ENCODE measurements at places on chromosomes 2 and 18.

DNA sequence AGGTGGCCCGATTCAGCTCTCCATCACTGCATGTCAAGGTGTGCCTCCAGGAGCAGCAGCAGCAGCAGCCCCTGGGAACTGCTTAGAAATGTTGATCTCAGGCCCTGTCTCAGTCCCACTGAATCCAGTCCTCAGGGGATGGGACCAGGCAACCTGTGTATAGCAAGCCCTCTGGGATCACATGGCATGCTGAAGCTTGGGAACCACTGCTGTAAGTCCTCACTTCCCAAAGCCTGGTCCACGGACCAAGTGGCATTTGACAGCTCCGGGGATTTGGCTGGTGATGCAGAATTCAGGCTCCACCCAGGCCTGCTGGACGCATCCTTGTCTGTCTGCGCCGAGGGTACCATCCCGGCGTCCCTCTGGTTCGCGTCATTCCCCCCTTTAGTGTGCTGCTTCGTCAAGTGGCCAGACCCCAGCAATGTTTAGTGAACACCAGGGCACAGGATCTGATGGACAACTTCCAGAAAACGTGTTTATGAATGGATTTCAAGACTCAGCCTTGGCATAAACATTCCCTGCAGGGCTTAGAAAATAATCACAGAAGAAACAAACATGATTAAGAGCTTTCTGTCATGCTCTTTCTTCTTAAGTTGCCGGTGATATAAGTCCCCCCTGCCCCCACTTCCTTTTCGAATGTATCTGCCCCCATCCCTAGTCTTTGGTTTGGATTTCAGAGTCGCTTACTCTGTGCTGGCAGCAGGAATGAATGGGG, 234.0 kb downstream of the GBX2 start:
- no peak for DNase-seq

DNA sequence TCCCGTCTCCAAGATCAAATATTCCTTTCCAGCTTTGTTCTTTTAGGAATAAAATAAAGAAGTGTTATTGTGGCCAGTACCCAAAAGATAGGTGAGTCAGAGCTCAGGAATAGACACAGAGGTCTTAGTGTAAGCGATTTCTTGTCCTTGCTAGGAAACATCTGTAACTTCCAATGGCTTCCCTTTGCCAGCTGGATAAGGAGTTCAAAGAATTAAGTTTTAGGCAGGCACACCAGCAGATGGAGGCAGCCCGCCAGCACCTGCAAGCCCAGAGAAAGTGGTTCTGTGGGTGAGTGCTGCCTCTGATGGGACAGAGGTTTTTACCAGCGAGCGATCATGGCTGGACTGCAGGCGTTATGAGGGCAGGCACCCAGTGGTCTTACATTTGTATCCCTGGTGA, 125.4 kb downstream of the MGAT5 start:
- DNase-seq = no peak

- no peak for DNase-seq
Measured at GRCh38 chr18:14784133-14784532, 36.2 kb downstream of the ANKRD30B start.

DNA sequence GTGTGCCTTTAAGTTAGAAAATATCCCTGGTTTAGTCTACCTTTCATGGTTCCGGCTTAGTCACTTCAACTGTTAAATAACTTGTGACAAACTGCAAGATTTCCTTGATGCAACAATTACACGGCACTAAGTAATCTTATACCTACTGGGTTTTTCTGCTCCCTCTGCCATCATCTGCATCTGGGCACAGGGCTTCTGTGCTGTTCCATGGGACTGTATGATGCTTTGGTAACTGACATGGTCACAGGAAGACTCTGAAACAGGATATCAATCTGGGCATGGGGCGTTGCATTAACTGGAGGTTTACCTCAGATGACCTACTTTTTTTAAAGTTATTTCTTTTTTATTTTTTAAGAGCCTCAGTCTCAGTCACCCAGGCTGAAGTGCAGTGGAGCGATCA, 365.4 kb downstream of the SS18 start:
- no peak for DNase-seq

DNA sequence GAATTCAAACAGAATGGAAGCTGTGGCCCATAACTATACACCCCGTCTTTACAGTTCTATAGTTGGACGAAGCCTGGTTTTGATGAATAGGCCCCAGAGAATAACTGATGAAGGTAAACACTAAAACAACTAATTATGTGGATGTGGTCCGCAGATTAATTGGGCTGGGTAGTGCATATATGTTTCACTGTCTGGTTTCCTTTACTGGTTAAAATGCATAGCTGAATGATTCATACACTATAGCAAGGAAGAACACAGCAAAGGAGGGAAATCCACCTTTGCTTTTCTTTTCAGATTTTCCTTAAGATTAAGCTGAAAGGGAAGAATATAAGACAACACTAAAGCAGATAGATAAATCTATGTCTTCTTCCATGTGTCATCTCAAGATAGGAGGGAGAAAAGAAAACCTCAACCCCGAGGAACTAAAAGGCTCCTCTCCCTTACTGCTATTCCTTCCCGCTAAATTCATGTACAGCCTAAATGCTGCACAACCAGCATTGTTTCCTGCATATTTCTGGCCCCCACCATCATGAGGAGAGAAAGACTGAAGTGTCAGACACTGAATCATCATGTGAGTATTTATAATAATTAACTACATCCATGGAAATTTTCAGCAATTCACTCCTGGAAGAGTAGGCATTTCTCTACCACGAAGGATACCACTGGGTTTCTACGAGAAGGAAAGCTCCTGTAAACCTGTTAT, 297.1 kb upstream of the CCDC68 start:
- DNase-seq = no peak

- DNase-seq = no peak
Measured at GRCh38 chr2:11310212-11310611, 34.2 kb downstream of the ROCK2 start.

DNA sequence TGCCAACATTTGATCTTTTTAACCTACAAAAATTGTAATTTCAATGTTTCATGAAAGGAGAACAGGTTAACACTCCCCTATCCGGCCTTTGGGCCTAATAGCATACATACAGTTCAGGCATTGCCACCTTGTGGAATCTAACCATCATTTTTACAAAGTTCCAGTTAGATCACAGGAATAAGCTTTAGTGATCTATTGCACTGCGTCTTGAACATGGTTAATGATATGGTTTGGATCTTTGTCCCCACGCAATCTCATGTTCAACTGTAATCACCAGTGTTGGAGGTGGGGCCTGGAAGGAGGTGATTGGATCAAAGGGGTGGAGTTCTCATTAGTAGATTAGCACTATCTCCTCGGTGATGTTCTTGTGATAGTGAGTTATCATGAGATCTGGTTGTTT, 58.2 kb upstream of the NEUROD1 start:
- no peak for DNase-seq

- no peak for DNase-seq
Measured at GRCh38 chr2:184824597-184824996, 226.3 kb downstream of the ZNF804A start.

DNA sequence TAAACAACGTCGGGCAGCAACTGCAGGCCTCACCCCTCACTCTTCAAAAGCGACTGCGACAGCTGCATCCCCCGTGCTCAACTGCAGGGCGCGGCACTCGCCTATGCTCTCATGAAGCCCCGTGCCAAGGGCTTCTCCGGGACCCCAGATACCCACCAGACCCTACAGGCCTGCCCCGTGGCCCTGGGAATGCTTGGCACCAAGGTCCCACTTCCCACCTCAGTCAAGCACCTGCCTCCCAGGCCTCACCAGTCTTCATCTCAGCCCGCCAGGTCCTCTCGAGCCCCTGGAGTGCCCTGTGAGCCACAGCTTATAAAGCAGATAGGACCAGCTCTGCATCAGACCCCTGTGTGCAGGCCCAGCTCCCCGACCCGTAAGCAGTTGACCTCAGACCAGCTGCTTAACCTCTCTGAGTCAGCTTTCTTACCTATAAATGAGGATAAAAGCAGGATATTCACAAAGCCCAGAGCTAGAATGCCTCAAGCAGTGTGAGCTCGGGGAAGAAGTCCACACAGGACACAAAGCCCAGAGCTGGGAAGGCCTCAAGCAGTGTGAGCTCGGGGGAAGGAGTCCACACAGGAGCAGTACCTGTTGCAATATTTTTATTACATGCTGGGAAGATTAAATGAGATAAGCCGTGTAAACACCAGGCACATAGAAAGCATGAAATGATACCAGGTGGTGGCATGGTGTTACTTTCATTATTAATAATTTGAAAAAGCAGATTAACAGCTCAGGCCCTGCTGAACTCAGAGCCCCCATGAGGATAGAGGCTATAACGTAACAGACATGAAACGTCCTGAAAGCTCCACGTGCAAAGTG, 96.9 kb downstream of the HDAC4 start:
- no peak for DNase-seq

DNA sequence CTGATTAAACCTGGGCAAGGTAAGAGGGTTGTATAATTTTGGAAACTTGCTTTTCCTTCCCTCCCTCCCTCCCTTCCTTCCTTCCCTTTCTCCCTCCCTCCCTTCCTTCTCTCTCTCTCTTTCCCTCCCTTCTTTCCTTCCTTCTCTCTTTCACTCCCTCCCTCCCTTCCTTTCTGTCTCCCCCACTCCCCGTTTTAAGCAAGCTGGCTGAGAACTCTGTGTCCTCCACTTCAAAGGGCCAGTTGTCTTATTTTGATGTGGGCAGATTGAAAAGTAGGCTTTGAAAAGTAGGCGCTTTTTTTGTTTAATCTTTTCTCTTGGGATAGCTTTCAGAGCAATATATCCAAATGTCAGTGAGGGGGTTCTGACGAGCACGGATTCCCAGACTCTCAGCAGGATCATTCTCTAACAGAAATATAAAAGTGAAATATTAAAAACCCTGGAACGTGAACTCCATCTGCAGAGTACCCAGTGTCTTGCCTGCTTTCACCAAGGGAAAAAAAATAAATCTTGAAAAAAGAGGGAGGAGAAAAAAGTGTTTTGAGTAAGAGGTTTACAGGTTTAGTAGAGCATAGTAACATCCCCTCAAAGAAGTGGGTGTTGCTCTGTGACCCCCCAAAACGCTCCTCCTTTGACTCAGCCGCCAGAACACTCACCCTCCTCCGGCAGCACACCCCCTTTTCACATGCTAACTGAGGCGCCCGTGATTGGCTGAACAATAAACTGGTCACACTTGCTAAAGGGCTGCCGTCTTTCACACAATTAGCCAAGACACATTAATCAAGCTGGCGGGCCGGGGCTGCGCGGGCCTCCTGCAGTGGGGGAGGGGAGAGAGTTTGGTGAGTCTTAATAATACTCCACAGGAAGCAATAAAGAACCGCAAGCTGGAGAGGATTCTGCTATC, 52.2 kb downstream of the CDK15 start:
- DNase-seq = no peak

DNA sequence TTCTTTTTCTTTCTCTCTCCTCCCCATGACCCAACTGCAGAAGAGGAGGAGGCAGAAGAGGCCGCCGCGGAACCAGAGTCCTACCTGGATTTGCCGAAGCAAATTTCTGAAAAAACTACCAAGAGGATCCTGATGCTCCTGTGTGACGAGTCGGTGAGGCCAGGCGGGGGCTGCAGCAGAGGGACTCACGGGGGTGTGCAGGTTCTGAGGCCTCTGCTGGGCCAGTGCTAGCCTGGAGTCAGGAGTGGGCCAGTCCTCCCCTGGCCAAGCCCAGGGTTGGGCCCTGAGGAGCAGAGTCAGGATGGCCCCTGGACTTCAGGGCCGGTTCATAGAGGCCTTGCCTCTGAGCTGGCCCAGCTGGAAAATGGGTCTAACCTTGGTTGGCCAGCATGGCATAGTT, 29.3 kb downstream of the OTOF start:
- DNase-seq = no peak

- no peak for DNase-seq
Measured at GRCh38 chr2:47501374-47502200, 98.6 kb downstream of the MSH2 start.

Measured in CD4-positive, alpha-beta T cell treated with Interleukin-4 for 4 hours (primary cell).